ENCODE measurements at places on chromosomes 1 and 21.
A peak's percentile ranks its signal among the peaks of the same experiment; 100 is the strongest.

GRCh38 chr1:31753707-31754349 lies 10.3 kb downstream of the ADGRB2 start:
- H3K36me3 ChIP-seq, result no peaks in the 10 kb centered on the region
- DNase-seq, result no peak
- H3K27ac ChIP-seq, result no peak overlapping the region
- H3K27me3 ChIP-seq, result peaks cover 21% of the 10 kb centered on the region

DNA sequence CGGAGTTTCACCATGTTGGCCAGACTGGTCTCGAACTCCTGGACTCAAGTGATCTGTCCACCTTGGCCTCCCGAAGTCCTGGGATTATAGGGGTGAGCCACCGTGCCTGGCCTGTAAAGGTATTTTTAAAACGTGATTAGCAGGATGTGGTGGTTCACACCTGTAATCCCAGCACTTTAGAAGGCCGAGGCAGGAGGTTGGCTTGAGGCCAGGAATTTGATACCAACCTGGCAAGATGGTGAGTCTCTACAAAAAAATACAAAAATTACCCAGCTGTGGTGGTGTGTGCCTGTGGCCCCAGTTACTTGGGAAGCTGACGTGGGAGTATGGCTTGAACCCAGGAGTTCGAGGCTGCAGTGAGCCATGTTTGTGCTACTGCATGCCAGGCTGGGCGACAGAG lies 43.3 kb upstream of the SOD1 start:
- no peak overlapping the region for H3K27ac ChIP-seq
- peaks cover 6% of the 10 kb centered on the region for H3K4me1 ChIP-seq
- no peak for DNase-seq
- no peak overlapping the region for H3K4me3 ChIP-seq
- peaks cover 5% of the 10 kb centered on the region for H3K36me3 ChIP-seq

DNA sequence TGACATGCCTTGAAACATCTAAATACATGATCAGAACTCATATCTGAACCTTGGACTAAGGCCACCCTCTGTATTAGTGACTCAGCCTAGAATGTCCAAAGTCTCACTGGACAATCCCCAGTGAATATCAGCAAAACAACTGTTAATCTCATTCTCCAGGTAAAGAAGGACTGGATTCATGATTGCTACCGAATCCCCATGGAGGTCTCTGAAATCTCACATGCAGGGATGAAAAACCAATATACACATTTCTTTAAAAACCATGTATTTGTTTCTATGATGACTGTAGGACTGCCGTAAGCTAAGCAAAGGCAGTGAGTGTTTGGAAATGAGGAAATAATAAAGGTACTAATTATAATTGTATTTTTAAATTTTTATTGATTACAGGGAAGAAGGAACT lies at the start of gene OR2L3:
Gene OR2L3, plus strand, starts transcription at position 301 of the 400 bp plus-strand sequence. CDS start 13,846 bp downstream, outside the sequence.
- no peak for DNase-seq
- H3K4me1 ChIP-seq, result no peaks in the 10 kb centered on the region
- H3K27ac ChIP-seq, result no peak within 1 kb of the TSS
- H3K4me3 ChIP-seq, result no peak within 1 kb of the TSS
- no peaks in the 10 kb centered on the region for H3K27me3 ChIP-seq

DNA sequence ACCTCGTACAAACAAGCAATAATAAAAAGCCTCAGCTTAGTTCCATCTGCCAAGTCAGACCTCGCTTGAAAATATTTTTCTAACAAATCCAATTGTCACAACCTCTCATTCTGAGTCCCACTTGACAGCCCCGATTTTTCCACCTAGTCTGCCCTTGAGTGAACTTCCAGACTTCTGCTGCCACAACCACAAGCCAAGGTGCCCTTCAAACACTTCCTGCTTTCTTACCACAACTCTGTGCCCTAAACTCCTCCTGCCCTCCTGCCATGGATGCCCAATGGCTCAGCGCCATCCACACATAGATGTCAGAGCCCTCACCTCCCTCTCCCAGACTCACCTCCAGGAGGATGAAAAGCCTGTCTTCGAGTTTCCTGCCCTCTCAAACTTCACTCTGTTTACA lies 3.9 kb downstream of the TMPRSS2 start:
- H3K36me3 ChIP-seq, result no peaks in the 10 kb centered on the region
- H3K27me3 ChIP-seq, result peaks cover 46% of the 10 kb centered on the region
- DNase-seq, result no peak

DNA sequence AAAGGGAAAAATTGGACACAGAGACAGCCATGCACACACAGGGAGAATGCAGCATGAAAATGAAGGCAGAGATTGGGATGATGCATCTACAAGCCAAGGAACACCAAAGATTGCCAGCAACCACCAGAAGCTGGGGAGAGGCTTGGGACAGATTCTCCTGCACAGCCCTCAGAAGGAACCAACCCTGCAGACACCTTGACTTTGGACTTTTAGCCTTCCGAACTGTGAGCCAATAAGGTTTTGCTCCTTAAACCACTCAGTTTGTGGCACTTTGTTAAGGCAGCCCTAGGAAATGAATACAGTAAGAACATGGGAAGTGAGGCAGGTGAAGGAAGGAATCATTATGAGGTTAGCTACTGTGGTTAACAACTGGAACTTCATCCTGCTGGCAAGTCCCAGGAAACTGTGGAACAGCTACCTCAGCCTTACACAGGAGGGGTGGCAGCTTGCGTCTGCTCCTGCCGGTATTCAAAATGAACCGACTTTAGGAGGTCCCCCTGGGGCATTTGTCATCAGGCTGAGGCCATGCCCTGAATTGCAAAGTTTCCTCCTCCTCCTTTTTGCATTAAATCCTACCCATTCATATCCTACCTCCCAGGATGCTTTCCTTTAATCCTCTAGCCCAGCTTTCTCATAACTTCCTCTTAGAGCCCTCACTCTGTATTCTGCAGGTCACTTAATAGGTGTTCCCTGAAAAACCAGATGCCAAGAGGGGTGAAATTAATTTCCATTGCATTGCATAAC lies 15.4 kb downstream of the CD247 start:
- peaks cover 4% of the 10 kb centered on the region for H3K36me3 ChIP-seq
- H3K4me3 ChIP-seq, result peak overlapping the region; percentile 81
- no peaks in the 10 kb centered on the region for H3K27me3 ChIP-seq
- no peak for DNase-seq
- H3K27ac ChIP-seq, result peak overlapping the region; percentile 97
- peaks cover 95% of the 10 kb centered on the region for H3K4me1 ChIP-seq

- DNase-seq, result no peak
- no peak overlapping the region for H3K4me3 ChIP-seq
- peaks cover 5% of the 10 kb centered on the region for H3K4me1 ChIP-seq
These were observed 547.4 kb downstream of the LTN1 start for GRCh38 chr21:28445141-28445830.

DNA sequence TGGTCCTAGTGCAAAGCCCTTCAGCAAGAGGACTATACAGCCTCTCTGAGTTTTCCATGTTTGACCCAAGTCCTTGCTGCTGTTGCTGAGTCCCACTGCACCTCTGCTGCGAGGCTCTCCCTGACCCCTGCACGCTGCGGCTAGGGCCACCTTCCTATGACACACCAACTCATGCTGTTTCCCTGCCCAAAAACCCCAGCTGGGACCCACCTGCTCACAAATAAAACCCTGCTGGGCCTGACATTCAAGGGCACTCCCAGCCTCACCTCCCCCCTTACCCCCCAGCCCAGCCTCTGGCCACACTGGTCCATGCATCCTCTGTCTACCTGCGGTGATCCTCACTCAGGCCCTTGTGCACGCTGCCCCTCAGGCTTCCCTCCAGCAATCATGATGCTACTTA lies 12.3 kb upstream of the ASCL5 start:
- no peak for DNase-seq
- peaks cover 3% of the 10 kb centered on the region for H3K36me3 ChIP-seq
- no peak overlapping the region for H3K4me3 ChIP-seq
- H3K4me1 ChIP-seq, result no peaks in the 10 kb centered on the region

GRCh38 chr21:35377505-35378090 lies 328.5 kb upstream of the RUNX1 start:
- peaks cover 5% of the 10 kb centered on the region for H3K27me3 ChIP-seq
- DNase-seq, result no peak
- no peaks in the 10 kb centered on the region for H3K36me3 ChIP-seq
- no peak overlapping the region for H3K4me3 ChIP-seq
- H3K27ac ChIP-seq, result no peak overlapping the region

DNA sequence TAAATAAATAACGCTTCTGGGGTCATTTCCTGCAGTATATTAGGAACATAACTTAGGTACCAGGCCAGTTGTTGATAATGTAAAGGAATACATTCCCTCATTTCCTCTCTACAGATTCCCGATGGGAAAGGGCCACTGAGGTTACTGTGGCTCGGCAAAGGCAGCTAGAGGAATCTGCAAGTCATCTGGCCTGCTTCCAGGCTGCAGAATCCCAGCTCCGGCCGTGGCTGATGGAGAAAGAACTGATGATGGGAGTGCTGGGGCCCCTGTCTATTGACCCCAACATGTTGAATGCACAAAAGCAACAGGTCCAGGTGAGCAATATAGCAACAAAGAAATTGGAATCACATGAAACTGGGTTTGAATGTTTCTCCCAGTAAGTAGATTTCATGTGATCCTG lies 109.6 kb upstream of the BMP8A start:
- no peak for DNase-seq
- no peaks in the 10 kb centered on the region for H3K4me1 ChIP-seq
- no peaks in the 10 kb centered on the region for H3K27me3 ChIP-seq
- no peak overlapping the region for H3K4me3 ChIP-seq
- H3K36me3 ChIP-seq, result peaks cover 30% of the 10 kb centered on the region
- no peak overlapping the region for H3K27ac ChIP-seq

DNA sequence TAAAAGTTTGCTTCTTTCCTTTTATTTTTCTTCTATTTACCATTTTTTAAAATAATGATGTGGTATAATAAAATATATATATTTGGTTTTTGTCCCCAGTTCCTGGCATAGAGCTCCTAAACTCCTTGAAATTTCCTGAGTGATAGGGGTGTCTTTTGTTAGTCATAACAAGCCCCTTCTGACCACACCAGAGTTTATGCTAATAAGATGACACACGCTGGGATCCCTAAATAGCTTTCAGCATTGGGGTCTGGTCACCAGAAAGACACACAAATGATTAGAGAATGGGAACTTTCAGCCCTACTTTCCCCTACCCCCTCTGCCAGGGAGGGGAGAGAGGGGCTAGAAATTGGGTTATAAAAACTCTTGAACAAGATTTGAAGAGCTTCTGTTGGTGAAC lies 56.2 kb downstream of the COL24A1 start:
- no peaks in the 10 kb centered on the region for H3K27me3 ChIP-seq
- no peaks in the 10 kb centered on the region for H3K36me3 ChIP-seq
- H3K27ac ChIP-seq, result no peak overlapping the region
- H3K4me3 ChIP-seq, result no peak overlapping the region
- no peaks in the 10 kb centered on the region for H3K4me1 ChIP-seq
- no peak for DNase-seq

GRCh38 chr1:201020040-201020591 lies 3.4 kb downstream of the KIF21B start:
- H3K4me3 ChIP-seq, result peak overlapping the region; percentile 98
- peak overlapping the region; percentile 100 for H3K27ac ChIP-seq
- peaks cover 84% of the 10 kb centered on the region for H3K4me1 ChIP-seq
- H3K36me3 ChIP-seq, result peaks cover 15% of the 10 kb centered on the region
- no peaks in the 10 kb centered on the region for H3K27me3 ChIP-seq

DNA sequence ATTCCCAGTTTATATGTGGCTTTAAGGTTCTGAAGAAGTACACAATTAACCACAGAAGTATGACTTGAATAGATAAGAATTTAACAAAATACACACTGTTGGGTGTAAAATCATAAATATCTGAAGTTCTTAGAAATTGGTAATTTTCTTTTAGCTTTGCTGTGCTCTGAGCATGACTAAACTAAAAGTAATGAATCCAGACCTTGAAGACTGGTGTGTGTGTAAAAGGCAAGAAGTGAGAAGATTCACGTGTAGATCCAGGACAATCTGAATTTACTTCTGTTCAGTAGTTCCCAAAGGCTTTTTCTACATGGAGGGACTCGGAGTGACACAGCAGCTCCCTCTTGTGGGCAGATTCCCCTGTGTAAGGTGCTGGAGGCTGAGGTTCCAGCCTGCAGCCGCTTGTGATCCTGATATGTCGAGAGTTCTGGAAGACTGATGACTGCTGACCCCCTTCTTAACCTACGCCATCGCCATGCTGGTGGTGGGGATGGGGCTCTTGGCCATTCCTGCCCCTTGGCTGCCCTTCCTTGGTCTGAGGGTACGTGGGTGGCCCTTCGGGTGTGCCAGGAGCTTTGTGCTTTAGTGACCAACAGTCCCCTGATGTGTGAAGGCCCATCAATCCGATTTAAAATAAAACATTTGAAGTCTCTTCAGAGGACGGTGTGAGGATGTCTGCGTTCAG lies 62.7 kb downstream of the ADARB1 start:
- DNase-seq, result peak; percentile 61
- H3K4me3 ChIP-seq, result no peak overlapping the region
- H3K27ac ChIP-seq, result no peak overlapping the region
- H3K4me1 ChIP-seq, result peaks cover 9% of the 10 kb centered on the region
- H3K36me3 ChIP-seq, result no peaks in the 10 kb centered on the region

GRCh38 chr1:204972426-204972825 lies 70.6 kb upstream of the CNTN2 start:
- H3K27me3 ChIP-seq, result peaks cover 7% of the 10 kb centered on the region
- H3K36me3 ChIP-seq, result no peaks in the 10 kb centered on the region
- H3K27ac ChIP-seq, result no peak overlapping the region
- H3K4me3 ChIP-seq, result no peak overlapping the region
- H3K4me1 ChIP-seq, result peaks cover 7% of the 10 kb centered on the region

- peak; percentile 88 for DNase-seq
- H3K4me1 ChIP-seq, result peaks cover 21% of the 10 kb centered on the region
- no peak within 1 kb of the TSS for H3K27ac ChIP-seq
- no peaks in the 10 kb centered on the region for H3K27me3 ChIP-seq
- H3K36me3 ChIP-seq, result no peaks in the 10 kb centered on the region
These were observed at the start of gene SLC19A1 for GRCh38 chr21:45542242-45542666. Gene SLC19A1, minus strand, starts transcription at chr21:45542440. Its CDS starts 4,481 bp downstream, at chr21:45537959.
